ENCODE measurements at places on chromosomes 4 and X.

DNA sequence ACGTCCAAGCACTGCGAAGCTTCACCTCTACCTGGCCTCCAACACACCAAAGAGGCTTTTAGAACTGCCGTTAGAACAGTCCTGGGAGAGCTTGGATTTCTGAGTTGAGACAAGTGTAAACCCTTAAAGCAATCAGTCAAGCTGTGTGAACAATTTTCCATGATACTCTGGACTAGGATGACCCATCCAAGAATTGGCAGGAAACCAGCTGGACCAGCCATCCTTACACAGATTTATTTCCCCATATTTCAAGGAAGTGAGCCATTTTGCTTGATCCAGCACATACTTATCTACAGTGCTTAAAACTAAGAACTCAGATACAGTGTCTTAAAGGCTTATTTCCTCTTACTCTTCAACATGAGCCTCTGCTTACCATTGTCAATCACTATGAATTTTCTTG is 340.7 kb upstream of the HS3ST1 start:
- peak; percentile 25 for DNase-seq

- DNase-seq: no peak
These were observed 33.8 kb downstream of the TSPAN5 start for GRCh38 chr4:98624642-98625041.

GRCh38 chr4:65954416-65954815 is 284.1 kb upstream of the EPHA5 start:
- DNase-seq: no peak

DNA sequence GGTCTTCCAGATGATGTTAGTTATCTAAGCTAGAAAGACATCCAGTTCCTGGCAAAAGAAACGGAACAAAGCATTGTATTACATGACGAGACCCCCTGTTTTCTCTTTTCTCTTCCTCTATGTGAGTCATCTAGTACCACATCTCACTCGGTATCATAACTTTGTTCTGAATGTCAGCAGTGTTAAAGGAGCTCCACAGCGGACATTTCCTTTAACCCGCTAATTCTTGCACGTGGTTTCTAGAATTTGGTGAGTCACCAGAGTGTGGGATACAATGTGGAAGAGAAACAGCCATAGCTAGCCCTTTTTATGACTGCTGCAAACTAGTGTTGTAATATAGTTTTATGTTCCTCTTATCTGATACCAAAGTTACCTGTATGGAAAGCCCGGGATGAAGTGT is 243.7 kb downstream of the TENM3 start:
- peak; percentile 13 for DNase-seq

DNA sequence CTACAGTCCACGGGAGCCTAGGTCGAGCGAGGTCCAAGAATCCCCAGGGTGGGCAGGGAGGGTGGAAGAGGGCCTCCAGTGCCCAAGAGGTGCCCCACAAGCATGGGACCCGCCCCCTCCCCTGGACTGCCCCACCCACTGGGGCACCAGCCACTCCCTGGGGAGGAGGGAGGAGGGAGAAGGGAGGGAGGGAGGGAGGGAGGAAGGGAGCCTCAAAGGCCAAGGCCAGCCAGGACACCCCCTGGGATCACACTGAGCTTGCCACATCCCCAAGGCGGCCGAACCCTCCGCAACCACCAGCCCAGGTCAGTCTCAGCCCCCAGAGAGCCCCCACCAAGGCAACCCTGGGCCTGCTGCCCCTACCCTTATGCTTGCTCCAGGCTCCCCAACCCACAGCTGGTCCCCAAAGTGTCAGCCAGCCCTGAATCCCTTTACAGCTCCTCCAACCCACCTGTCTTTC is at the start of gene GATA1:
TSS of gene GATA1 (plus strand) at position 250 of the 460 bp plus-strand sequence. CDS start 4,520 bp downstream, outside the sequence.
- DNase-seq: no peak

DNA sequence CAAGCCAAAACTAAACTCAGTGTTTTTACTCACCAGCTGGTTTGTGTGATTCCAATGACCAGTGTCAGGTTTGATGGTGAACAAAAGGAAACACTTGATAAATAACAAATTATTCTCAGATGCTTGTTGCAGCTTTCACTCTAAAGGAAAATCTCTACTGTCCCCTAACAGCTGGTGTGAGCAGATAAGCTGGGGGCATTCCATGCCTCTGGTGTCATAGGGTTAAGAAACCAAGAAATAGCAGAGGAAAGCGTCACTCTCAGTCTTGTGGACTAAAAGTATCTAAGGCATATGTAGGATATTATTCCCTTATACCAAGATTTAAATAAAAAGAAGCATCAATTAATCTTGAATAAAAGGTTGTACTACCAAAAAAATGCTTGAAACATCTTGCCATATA is 24.3 kb downstream of the TRPC5 start:
- peak; percentile 52 for DNase-seq

GRCh38 chrX:48574270-48575266 is at the start of gene RBM3:
RBM3 (plus strand) TSS chrX:48574484; CDS start chrX:48575181, 697 bp downstream.
- DNase-seq: peak; percentile 95

GRCh38 chrX:79270401-79270800 is 96.7 kb downstream of the ITM2A start:
- DNase-seq: peak; percentile 16

DNA sequence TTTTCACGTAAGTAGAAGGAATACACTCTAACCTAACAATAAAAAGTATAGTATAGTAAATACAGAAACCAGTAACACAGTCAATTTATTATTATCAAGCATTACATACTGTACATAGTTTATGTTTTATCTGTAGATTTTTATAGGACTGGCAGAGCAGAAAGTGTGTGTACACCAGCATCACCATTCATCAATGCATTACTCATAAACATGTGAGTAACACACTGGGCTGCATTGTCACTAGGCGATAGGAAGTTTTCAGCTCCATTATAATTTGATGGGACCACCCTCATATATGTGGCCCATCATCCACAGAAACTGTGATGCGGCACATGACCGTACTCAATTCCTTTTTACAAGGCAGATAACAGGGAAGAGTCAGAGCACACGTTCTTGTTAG is 137.8 kb upstream of the RBPJ start:
- DNase-seq: peak; percentile 25

- DNase-seq: no peak
These were observed 101.4 kb downstream of the AFAP1 start for GRCh38 chr4:7838136-7838782.
